ENCODE measurements at places on chromosomes 7 and 10.
A peak's percentile ranks its signal among the peaks of the same experiment; 100 is the strongest.

DNA sequence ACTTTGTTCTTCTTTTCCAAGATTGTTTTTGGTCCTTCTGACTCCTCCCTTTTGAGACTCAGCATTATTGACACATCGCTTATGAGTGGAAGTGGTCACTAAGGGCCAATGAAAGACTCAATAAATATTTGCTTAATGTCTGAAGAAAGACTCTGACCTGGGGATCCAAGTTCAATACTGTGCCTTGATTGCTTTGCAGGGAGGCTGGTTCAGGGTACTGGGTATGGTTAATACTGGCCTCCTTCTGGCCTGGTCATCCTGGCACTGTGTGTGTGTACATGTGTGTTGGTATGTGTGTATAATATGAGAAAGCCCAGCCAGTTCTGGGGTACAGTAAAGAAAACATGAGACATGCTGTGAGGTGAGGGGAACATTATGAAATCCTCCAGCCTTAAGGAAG lies 7.6 kb upstream of the PDZD8 start:
- DNase-seq = no peak

DNA sequence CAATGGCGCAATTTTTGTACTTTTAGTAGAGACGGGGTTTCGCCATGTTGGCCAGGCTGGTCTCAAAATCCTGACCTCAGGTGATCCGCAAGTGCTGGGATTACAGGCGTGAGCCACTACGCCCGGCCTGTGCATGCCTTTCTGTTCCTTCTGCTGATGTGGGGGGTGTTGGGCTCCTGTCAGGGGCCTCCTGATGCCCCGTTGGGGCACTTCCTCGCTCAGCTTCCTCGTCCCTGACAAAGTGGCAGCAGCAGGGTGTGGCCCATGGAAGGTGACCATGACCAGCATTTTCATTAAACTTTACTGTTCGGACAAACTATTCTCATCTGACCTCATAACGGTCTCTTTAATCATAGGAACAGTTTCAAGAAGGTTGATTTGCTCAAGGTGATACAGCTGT lies 69.4 kb downstream of the TBXAS1 start:
- no peak for DNase-seq

DNA sequence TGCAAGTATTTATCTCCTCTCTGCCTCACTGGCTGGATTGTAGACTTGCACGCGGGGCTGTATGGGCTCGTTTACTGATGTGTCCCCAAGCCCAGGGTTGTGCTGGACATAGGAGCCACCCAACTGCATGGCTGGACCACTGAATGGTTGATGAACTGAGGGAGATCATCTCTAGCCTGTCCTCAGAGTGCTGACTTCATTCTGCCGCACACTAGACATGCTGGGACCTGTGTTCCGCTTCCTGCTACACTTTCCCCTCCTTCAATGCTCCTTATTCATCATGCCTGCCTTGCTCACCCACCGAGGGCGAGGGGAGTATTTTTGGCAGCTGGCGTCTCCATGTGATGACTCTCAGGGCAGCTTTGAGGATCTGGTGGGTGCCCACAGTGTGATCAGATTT lies 440.2 kb downstream of the GLRX3 start:
- DNase-seq = no peak

DNA sequence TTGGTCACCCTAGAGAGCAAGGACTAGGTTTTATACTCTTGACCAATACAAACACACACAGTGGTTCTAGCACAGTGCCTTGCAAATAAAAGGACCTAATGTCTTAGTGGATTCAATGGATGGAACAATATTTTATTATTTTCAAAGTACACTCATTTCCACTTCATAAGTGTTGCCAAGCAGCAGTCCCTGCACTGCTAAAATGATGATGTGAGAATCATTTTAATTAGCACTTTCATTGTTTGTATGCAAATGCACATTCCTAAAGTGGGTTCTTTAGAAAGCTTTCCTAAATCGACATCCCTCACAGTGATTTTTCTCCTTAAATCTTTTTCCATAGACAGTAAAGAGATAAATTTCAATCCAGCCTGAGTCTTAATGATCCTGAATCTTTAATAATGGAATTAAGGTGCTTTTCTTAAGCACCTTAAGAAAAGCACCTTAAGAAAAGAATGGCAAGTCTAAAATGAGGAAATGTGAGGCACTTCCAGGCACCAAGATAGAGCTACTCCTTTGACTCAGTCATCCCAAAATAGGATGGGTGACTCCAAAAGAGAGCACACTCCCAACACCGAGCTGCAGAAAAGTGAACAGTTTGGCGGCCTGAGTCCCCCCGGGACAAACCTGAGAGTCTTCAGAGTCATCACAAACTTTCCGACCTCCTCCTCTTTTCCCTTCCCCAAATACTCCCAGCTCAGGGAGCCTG lies 84.5 kb downstream of the SORBS1 start:
- DNase-seq = no peak

DNA sequence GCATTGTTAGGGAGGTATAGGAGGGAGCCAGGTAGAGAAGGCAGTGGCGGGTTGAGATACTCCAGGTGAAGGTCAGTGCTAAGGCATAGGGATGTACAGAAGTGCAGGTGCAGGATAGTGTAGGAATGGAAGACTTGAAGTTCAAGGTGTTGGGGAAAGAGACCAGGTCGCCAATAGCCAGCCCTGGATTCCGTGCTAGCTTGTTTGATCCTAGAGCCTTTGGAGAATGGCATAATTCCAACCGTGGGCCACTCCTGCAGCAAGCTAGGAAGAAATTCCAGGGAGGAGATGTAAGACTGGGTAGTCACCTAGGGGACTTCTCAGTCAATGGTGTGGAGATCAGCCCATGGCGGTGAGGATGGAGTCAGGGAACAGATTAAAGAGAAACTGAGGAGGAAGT lies 272.7 kb downstream of the RPS24 start:
- no peak for DNase-seq

DNA sequence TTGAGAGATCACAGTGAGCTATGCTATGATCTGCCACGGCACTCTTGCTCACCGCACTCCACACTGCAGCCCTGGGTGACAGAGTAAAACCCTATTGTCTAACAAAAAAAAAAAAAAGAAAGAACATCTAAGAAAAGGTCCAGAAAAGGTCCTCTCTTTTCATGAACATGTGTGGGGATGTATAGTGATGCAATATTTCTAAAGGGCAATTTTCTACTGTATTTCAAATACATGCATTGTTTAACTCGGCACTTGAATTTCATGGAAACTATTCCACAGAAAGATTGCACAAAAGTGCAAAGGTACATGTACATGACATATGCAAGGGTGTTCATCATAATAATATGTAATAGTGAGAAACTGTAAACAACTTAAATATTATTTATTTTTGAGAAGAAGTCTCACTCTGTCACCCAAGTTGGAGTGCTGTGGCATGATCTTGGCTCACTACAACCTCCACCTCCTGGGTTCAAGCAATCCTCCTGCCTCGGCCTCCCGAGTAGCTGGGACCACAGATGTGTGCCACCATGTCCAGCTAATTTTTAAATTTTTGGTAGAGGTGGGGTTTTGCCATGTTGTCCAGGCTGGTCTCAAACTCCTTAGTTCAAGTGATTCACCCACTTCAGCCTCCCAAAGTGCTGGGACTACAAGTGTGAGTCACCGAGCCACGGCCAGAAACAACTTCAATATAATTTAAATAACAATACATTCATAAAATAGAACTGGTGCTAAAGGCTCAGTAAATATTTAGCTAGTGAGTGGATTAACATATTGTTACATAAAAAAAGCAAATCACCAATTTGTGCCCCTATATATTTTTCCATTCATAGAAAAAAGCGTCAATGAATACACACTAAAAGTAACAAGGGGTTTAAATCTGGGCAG lies 1.3 kb upstream of the PPRC1 start:
- DNase-seq = peak; percentile 59

- no peak for DNase-seq
Observed at GRCh38 chr10:29636178-29636577, 1.4 kb upstream of the SVIL start.

DNA sequence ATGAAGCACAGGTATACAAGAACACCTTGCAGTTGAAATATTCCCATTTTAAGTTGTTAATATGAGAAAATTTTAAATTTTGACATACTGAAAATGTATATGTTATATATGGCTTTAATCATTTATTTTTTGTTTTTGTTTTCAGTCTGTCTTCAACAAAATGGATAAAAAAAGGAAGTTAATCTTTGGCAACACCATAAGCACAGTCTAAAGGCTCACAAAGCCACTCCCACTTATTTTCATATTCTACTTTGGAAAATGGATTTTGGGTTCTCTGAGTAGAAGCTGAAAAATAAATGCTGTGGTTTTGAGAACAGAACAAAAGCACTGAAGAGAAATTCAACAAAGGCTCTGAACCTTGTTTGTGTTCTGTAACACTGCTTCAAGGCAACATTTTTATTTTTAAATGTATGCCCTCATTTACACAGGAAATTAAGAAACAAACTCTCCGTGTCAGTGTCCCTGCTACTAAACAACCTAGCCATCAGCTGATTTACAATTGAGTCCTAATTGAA lies 81.3 kb upstream of the LRRN3 start:
- no peak for DNase-seq

GRCh38 chr7:151210087-151210854 lies at the start of gene H2BK1:
Gene H2BK1 (minus strand): TSS chr7:151210488. CDS start chr7:151210318, 170 bp downstream.
- DNase-seq = no peak

- peak; percentile 58 for DNase-seq
Observed at GRCh38 chr7:128221929-128222403, 19.1 kb upstream of the LEP start.
